Osteoblast (primary cell): ENCODE measurements at places on chromosomes 6 and 20.

GRCh38 chr20:47950124-47950912 is 165.0 kb upstream of the SULF2 start:
- peak; percentile 81 for DNase-seq

GRCh38 chr6:4672772-4673171 is 103.4 kb upstream of the CDYL start:
- DNase-seq = peak; percentile 78

DNA sequence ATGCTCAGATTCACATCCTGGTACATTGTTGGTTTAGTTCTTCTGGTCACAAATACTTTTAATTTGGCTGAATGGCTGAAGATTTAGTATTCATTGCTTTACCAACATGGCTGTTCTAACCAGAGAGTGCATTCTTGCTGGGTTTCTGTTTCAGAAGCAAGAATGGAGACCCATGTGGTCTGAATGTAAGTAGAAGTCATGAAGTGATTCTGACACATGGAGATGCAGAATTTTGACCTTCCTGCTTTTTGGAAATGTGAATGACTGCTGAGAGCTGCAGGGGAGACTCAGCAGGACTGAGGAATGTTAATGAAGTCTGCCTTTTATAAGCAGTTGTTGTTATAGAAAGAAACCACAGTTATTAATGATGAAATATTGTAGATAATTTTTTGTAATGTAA is 576.1 kb upstream of the MARCKS start:
- DNase-seq = no peak

GRCh38 chr6:75882734-75883133 is 133.7 kb downstream of the MYO6 start:
- peak; percentile 63 for DNase-seq

GRCh38 chr20:14561741-14562221 is 224.4 kb upstream of the FLRT3 start:
- DNase-seq = no peak

GRCh38 chr6:157892363-157892877 is 69.4 kb downstream of the SNX9 start:
- no peak for DNase-seq

- no peak for DNase-seq
These were observed 7.0 kb downstream of the HNF4A start for GRCh38 chr20:44362466-44362940.

GRCh38 chr6:131754088-131754487 is 43.3 kb upstream of the CTAGE9 start:
- peak; percentile 27 for DNase-seq

- DNase-seq = peak; percentile 75
These were observed 563.8 kb downstream of the LMBRD1 start for GRCh38 chr6:69232911-69233448.
